ENCODE measurements at places on chromosomes 3 and 15.

- DNase-seq: no peak
Measured at GRCh38 chr3:72658466-72659100, 189.7 kb downstream of the SHQ1 start.

DNA sequence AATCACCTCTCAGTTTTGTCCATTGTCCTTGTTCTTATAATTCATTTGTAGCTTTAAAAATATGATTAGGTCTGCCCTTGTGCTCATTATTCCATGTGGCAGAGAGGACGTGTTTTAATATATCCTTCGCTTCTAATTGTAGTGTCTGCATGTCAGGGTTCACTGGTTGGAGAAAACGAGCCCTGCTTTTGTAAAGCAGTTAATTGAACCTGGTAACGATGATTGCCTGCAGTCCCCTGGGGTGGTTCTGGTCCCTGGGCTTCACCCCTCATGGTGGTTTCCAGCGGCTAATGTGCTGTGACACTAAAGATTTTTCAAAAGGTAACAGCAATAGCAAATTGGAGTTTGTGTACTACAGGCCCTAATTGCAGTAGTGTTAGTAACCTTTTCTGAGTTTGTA is 299.6 kb downstream of the CACNA2D3 start:
- no peak for DNase-seq

DNA sequence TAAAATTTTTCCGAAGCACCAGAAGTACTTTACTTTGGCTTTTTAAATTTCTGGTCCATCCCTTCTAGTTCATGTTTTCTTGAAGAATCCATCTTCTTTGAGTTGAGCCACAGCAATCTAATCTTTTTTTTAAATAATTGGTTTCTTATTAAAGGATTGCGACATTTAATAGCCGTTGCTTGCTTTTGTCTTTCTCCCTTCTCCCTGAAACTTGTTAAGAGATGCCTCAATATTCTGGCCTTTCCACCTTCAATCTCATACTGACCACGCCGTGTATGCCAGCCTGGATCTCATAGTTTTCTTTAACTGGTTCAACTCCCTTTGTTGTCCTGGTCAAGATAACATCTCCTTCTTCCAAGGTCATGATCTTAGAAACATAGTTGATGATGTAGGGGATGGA is 18.4 kb upstream of the RPLP1 start:
- DNase-seq: no peak

DNA sequence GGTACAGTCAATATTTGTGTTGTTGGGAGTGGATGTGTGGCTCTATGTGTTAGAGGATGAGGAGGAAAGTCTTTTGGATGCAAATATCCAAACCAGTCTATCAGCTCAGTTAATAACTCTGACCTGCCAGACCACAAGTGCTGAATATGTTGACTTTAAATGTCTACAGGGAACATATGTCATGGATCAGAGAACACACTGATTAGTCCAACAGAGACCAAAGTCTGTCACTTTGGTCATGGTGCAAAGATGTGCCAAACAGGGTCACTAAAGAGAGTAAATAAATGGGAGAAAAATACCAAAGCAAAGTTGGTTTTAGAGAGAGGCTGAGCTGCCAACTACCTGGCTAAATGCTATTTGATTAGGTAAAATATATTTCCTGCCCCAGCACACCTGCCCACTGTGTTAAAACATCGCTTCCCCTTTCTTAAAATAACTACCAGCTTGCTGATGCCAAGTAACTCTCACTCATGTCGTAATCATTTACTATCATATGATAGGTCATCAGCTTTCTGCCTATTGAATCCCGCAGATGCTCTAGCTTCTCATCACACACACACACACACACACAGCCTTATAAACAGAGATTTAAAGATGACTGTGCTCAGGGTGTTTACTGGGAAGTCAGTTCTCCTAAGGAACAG is 173.3 kb downstream of the PDZRN3 start:
- DNase-seq: no peak

DNA sequence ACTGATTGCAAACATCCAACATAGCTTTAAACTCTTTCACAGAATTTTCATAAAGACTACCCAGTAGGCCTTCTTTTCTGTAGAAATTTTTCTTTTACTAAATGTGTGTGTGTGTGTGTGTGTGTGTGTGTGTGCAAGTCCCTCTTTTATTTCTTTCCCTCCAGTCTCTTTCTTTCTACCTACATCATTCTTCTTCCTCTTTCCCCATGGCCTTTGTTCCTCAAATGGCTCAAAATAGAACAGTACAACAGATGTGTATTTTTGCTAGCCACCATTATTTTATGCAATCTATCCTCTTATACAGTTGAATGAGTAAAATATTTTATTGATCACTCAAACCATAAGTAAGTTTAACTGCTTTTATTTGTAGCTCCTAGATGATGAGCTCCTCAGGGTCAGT is 76.4 kb downstream of the USF3 start:
- DNase-seq: no peak

- DNase-seq: no peak
Measured at GRCh38 chr3:130428871-130429712, 83.6 kb downstream of the COL6A5 start.

DNA sequence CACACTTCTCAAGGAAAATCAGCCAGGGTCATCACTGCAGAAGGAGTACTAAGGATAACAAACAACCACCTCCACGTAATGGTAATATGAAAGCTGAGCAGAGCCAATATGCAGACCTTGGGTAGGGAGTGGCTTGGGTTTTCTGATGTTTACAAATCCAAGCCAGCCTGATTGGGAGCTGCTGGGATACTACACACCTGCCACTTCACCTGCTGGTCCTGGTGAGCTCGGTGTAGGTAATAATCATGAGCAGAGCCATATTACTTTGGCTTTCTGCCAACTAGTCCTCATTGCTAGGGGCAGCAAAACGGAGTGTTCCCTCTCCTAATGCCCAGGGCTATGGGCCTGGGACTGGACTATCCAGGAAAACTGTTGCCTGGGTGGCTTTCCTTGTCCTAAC is 433.5 kb upstream of the PPP2R3A start:
- DNase-seq: no peak

- no peak for DNase-seq
Measured at GRCh38 chr3:113498221-113499005, 16.5 kb downstream of the SPICE1 start.

DNA sequence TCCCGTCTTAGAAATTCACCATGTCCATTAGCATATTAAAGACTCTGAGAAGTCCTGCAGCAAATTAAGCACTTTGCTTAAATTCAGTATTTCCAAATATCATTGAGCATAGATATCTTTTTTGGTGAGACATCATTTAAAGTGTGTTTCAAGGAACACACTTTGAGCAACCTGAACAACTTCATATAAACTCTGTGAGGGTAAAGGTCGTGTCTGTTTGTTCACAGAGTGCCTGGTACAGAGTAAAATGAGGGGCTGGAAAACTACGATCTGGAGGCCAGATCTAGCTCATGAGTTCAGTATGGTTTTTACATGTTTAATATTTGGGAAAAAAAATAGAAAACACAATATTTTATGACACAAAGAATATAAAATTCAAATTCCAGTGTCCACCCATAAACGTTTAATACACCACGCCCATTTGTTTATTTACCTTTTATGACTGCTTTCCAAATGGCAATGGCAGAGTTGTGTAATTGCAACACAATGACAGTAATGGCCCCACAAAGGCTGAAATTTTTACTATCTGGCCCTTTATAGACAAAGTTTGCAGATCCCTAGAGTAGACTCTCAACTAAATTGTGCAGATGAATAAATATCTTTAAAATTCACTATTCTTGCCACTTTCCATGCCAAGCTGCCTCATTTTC is 67.4 kb downstream of the SNTN start:
- no peak for DNase-seq

DNA sequence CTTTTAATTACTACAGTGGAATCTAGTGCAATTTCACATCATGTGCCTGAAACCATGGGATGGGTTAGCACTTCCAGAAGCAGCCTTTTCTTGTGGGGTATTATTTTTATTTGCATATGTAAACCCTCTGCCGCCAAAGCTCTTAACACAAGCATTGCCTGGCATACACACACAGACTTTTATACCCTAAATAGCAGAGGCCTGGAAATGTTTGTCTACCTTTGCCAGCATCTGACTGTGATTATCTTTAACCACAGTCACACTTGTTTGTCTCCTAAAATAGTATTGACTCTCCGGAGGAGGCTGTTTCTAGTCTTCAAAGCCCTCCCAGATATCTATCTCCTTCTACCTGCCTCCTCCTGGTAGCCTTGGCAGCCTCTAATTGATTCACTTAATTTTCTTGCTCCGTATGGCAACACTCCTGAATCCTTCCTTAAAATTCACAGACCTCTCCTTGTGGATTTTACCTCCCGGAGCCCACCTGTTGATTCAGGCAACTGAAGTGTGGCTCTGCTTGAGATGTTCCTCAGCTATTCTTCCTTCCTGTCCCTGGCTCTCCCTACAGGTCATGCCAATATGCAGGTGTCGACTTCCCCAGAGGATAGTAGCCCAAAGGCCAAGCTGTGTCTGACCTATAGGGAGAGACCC is 127.1 kb upstream of the UMPS start:
- no peak for DNase-seq

GRCh38 chr15:39931615-39932014 is 2.3 kb upstream of the EIF2AK4 start:
- no peak for DNase-seq

GRCh38 chr3:181969925-181970324 is 258.2 kb downstream of the SOX2 start:
- no peak for DNase-seq

DNA sequence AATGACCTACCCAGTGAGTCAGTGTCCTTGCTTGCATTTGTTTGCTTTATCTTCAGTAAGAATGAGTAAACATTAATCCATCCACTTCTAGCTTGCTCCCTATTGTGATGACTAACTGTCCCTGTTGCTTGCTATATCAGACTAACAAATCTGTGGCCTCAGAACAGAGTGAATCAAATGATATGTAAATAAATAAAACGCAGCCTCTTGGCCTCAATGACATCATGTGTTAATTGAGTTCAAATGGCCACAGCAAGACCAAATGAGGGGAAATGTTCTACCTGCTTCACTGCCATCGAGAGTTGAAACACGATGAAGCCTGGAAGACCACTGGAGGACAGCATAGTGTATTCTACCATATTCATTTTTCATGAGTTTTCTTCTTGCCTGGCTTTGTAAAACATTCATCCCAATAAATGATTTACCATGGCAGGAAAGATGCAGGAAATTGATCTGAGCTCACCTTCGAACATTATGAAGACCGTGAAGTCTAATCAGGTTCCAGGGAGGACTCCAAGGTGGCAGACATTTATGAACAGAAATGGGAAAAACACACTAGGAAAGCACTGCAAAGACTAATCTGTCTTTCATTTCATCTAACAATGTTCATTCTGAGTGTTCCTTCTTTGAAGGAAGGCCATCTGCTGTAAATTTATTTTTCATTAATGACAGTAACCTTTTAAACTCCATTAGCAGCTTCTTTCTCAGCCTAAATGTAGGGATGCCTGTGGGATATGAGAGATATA is 1144.5 kb downstream of the TUSC7 start:
- peak; percentile 44 for DNase-seq

GRCh38 chr3:191353022-191353777 is 22.9 kb upstream of the UTS2B start:
- no peak for DNase-seq

GRCh38 chr3:17645074-17645698 is 97.2 kb downstream of the TBC1D5 start:
- DNase-seq: peak; percentile 64

GRCh38 chr3:171281256-171281992 is 178.8 kb downstream of the TNIK start:
- no peak for DNase-seq

DNA sequence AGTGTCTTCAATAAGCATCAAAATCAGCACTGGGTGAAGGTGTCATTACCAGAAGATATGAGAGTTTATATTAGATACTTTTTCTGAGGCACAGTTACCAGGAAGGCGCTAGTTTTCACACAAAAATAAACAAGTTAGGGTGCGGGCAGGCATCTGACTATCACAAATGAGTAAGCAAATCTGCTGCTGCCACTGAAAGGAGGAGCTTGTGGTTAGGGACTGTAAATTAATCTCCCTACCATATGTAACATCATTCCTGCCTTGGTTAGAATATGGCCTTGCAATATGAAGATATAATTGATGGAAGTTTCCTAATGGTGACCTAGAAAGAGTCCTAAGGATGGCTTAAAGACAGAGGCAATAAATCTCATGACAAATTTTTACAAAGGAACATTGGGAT is 19.5 kb upstream of the EID1 start:
- peak; percentile 24 for DNase-seq

- no peak for DNase-seq
Measured at GRCh38 chr15:34793071-34793470, 2.3 kb downstream of the ACTC1 start.

DNA sequence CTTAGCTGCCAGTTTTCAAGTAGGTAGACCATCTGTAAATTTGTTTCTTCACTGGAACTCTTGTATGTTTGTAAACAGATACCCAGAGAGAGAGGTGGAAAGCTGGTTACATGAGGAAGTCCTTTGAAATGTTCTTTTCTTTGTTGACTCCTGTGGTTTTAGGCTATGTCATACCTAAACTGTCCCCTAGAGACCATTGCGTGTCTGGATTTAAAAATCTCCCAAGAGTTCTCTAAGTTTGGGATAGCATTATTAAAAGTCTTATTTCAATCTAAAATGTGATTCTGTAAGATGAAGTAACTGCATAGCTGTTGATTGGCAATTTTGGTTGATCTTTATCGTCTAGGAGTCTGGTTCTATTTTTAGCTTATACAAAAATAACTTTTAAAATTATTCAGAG is 127.2 kb downstream of the GHSR start:
- DNase-seq: peak; percentile 57

DNA sequence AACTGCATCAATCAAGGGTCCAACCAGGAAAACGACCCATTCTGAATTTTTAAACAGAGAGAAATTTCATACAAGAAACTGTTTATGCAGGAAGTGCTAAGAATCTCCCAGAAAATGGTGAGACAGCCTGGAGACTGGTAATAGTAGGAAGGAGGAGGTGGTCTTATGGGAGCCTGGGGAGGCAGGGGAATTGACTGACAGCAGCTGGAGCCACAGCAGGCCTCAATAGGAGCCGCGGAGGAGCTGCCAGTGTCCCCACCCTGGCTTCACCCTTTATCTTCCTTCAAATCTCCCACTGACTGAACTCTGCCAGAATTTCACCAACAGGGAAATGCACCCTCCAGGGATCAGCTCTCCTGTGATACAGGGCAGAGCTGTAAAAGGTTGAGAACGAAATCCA is 7.5 kb upstream of the C3orf80 start:
- no peak for DNase-seq

DNA sequence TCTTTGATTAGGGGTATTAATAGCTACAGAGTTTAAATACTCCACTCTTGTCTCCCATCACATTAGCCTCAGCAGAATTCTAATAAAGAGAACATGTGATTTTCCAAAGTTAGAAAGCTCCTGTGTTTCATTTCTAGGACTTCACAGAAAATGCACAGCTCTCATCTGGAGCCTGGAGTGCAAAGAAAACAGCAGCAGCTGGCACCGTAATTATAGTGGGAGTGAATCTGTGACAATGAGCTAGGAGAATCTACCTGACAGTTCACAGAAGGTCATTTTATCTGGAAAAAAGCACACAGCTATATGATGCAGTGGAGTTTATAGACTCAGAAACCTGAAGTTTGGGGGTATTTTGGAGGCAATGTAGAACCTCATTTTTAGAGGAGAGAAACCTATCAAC is 5.4 kb upstream of the TRIM59 start:
- DNase-seq: no peak

- no peak for DNase-seq
Measured at GRCh38 chr15:74793135-74794028, 11.5 kb downstream of the CSK start.

- no peak for DNase-seq
Measured at GRCh38 chr15:78291698-78292097, 7.7 kb downstream of the SKIC8 start.

All from stromal cell of bone marrow (primary cell).